HFFc6 (cell line): ENCODE measurements at places on chromosomes 3 and 15.

- DNase-seq, result no peak
Measured at GRCh38 chr3:48631516-48632448, 3.5 kb downstream of the SLC26A6 start.

DNA sequence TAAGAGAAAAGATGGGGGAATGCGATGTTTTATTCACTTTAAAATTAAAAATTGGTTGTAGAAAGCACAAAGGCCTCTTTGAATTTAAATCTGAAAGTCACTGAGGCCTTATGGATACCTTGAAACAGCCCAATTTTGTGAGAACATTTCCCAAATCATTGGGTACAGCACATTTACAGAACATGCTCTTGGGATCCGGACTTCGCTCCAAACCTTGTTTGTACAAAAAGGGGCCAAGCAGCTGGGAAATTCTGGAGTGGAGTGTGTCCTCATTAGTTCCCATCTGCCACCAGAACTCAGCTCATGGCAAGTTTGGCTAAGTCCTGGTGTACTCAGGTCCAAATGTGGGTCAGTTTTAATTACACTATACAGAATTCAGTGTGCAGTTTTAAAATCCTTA is 254.2 kb downstream of the ZBTB20 start:
- DNase-seq, result no peak

GRCh38 chr3:76615719-76616118 is 424.2 kb upstream of the ROBO2 start:
- no peak for DNase-seq

GRCh38 chr15:92638291-92638708 is 17.3 kb downstream of the FAM174B start:
- DNase-seq, result no peak

DNA sequence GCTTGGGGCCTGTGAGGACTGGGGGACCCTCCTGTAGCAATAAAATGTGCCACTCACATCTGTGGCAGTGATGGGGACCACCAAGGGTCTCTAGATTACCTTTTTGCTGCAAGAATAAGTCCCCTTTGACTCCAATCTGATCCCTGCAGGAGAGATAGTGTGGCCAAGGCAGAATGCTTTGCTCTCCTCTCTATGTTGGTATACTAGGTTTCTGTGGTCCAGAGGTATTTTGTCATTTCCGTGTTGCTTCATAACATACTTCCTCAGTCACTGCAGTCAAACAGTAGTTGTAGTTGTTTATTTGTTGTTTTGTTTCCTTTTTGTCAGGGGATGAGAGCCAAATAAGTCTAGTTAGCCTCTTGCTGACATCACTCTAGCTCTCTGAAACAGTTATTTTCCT is 13.1 kb upstream of the NAALADL2 start:
- no peak for DNase-seq

DNA sequence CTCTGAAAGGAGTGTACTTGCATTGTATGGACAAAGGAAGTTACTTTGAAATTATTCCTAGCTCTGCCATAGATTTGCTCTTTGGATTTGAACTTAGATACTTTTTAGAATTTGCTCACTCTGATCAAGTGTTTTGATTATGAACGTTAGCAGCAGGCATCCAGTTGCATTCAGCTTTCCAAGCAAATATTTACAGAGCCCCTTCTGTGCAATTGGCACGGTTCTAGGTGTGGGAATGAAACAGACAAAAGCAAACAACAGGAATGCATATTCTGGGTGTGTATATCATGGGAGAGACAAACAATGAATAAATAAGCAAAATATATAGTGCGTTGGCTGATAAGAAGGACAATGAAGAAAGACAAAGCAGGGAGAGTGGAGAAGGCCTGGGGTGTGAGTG is 125.5 kb upstream of the ADAMTS9 start:
- DNase-seq, result no peak
